ENCODE measurements at places on chromosomes 6 and 20.

DNA sequence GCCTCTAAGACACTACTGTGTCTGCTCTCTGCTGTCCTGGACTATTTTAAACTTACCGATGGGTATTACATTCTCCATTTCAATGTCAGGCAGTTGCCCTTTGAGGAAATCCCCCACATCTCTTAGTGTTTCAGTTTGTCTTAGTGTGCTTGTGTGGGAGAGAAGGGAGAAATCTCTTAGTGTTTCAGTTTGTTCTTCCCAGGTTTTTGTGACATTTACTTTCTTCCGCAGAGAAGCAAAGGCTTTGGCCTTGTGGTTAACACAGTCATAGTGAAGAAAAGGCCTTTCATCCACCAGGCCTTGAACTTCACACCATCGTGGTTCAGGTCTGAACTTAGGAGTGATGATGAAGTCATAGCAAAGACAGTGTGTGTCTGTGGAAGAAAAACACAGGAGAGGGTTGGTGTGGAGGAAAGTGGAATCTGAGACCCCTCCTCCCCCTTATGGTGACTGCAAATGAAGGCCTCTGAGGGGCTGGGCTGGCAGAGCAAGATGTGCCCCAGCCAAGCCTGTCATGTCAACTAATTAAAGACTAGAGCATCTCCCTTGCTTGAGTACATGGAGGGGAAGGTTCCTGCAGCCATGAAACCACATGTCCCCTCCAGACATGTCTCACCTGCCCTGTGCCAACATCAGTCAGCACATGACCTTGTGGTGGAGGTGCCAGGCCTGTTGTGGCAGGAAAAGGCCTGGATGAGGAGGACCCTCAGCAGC, 23.9 kb downstream of the RAET1L start:
- DNase-seq: no peak

- no peak for DNase-seq
Measured at GRCh38 chr20:19074828-19075516, 137.5 kb upstream of the SLC24A3 start.

- no peak for DNase-seq
Measured at GRCh38 chr6:3601570-3601969, 144.7 kb upstream of the SLC22A23 start.

DNA sequence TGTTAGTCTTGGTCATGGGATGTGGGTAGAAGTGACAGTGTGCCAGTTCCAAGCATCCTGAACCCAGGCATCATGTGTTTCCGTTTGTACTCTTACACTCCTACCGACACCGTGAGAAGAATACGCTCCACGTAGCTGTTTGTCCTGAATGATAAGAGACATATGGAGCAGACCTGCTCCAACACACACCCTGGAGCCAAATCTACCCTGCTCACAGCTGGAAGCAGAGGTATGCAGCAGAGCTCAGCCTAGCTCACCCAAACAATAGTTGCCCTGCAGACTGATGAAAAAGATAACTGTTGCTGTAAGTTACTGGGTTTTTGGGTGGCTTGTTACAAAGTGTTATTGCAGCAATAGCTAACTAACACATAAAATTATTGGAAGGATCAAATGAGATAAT, 14.3 kb upstream of the PDSS2 start:
- no peak for DNase-seq

- DNase-seq: peak; percentile 23
Measured at GRCh38 chr20:61596687-61597330, 344.7 kb downstream of the CDH4 start.

- DNase-seq: no peak
Measured at GRCh38 chr6:162572240-162572639, 155.3 kb downstream of the PRKN start.

DNA sequence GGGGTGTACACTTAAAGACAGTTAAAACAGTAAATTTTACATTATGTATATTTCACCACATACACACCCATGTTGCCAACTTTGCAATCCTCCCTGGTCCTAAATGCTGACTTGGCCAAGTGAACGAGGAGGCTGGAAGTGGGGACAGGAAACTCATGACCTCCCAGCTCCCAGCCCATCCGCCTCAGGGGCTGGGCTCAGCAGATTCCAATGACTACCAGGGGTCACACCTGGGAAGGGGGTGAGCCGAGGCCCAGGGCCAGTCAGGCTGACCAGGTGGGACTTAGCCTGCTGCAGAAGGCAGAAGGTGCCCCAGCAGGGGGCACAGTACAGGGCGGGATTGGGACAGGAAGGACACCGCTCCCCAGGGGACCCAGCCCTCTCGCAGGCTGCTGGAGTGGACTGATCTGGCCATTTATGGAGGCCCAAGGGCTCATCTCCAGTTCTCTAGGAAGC, 2.4 kb downstream of the SIGLEC1 start:
- DNase-seq: no peak

All from A673 (cell line).